ENCODE measurements at places on chromosomes 12 and 14.
A peak's percentile ranks its signal among the peaks of the same experiment; 100 is the strongest.

- DNase-seq, result no peak
These were observed 375.2 kb upstream of the FLRT2 start for GRCh38 chr14:85154714-85155113.

- DNase-seq, result no peak
These were observed 53.9 kb downstream of the MDM2 start for GRCh38 chr12:68861890-68862289.

GRCh38 chr14:99479906-99480869 is at the start of gene SETD3:
SETD3 (minus strand) TSS chr14:99480859; CDS start chr14:99465805, 15,054 bp downstream.
- DNase-seq, result no peak

DNA sequence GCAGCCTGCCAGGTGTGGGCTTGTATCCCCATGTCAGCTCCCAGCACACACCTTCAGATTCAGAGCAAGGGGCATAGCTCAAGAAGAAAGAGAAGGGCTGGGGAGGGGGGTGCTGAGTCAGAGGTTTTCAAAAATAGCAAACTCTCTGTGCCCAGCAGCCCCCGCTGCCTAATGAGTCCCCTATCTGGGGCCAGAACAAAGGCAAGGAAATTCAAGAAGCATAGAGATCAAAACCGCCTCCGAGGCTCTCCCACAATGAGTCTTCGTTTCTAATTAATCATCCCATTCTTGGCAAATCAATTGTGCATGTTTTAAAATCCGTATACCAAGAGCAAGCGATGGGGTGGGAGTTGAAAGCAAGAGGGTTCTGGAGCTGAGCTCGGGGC is 19.5 kb upstream of the CMKLR1 start:
- DNase-seq, result no peak

GRCh38 chr12:27779920-27780611 is at the start of the genes KLHL42 and MANSC4:
KLHL42 (plus strand) TSS chr12:27780233; CDS start chr12:27780331, 98 bp downstream.
MANSC4 (minus strand) TSS chr12:27780236; CDS start chr12:27771276, 8,960 bp downstream.
- DNase-seq, result peak; percentile 64

GRCh38 chr12:44362947-44363346 is 513.2 kb downstream of the NELL2 start:
- DNase-seq, result no peak

- DNase-seq, result no peak
These were observed 49.0 kb downstream of the UTP20 start for GRCh38 chr12:101328917-101329316.

DNA sequence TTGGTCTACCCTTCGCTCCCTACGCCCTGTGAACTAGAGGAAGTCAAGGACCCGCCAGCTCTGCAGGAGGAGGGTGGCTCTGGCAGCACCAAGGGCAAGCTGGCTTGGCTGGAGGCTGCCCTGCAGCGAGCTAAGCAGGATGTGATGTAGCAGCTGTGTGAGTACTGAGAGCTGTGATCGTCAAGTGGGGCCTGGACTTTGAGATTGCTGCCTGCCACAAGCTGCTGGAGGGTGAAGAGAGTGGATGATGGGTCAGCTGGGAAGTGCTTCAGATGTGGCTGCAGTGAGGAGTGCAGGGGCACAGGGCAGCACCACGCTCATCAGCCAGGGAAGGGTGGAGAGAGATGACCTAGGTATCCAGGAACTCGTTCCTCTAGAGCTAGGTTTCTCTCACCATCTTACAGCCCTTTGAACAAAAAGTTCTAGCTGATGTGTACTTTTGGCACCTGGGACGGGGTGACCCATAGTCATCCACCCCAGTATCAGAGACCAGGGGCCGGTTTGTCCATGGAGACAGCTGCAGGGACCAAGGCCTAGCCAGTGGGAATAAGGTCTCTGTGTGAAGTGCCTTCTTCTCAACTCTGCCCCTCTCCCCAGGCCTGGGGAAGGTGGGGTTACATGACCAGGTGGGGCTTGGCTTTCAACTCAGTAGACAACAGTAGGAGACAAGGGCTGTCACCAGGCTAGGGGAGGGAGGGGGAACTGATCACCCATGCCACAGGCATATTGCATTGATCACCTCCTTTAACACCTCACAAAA is 3.2 kb downstream of the KRT86 start:
- DNase-seq, result peak; percentile 37

DNA sequence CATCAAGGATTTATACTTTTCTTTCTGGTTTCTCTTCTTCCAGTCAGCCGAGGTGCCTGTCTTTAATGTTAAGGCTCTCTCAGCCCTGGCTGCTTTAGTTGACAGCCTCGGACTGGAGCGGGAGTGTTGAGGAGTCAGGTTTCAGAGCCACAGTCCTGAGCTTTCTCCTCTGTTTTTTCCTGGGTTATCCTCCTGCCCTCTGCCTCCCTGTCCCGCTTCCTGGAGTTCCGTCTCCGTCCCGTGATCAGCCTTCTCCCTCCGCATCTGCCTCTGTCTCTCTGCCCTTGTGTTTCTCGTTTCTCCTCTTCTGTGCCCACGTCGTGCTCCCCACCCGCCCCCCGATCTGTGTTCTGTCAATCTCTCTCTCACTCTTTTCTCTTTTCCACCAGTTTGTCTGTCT is 33.0 kb downstream of the IQSEC3 start:
- DNase-seq, result no peak

DNA sequence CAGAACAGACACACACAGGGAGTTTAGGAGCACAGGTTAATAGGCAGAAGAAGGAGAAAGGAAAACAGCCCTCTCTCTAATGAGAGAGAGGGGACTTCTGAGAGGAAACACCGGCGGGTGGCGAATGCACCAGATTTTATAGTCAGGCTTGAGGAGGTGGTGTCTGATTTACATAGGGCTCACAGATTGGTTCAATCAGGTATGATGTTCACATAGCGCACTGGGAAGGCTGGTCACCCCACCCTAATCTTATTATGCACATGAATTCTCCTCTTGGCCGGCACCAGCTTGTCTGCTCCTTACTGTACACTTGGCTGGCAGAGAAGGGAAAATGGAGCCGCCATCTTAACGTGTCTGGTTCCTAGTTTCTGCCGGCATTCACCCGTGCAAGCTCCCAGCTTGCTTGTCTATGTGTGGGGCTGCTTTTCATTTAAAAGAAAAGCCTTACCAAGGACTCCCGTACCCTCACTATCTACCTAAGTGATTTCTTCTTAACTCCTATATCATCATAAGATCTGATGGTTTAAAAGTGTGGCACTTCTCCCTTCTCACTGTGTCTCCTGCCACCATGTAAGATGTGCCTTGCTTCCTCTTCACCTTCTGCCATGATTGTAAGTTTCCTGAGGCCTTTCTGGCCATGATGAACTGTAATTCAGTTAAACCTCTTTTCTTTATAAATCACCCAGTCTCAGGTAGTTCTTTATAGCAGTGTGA is 15.1 kb downstream of the BCAT1 start:
- peak; percentile 13 for DNase-seq
